Activated naive CD4-positive, alpha-beta T cell treated with anti-CD3 and anti-CD28 coated beads, Interleukin-2, amount 10 ng/mL, durations not matched to agents 7 days and 5 days (primary cell): ENCODE measurements at places on chromosomes 1 and 21.

DNA sequence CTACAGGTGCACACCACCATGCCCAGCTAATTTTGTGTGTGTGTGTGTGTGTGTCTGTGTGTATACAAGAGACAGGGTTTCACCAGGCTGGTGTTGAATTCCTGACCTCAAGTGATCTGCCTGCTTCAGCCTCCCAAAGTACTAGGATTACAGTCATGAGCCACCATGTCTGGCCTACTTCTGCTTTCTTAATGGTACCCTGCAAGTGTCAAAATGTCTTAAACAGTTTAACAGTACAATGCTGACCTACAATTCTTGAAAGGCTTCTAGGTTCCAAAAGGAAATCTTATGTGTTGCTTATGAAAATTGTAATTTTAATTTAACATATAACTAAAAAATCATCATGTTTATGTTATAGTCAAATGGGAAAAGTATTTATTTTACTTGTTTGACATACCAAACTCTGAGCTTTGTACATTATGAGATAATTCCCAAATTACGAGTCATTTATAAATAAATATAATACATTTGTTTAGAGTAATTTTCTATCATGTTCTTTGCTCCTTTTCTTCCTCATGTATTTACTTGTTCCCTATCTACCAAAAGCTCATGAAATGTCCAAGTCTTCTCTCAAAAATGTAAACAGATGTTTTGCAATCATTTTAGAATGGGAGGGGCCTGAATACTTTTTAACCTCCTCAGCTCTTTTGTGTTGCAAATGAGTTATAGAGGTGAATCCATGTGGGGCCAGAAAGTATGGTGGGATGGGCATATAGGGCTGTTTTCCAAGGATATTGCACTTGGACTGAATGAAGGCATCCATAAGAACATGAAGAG lies 8.4 kb upstream of the VCAM1 start:
- no peak overlapping the region for H3K4me3 ChIP-seq
- H3K27me3 ChIP-seq, result peaks cover 10% of the 10 kb centered on the region
- H3K4me1 ChIP-seq, result peaks cover 8% of the 10 kb centered on the region
- DNase-seq, result no peak
- no peaks in the 10 kb centered on the region for H3K36me3 ChIP-seq

DNA sequence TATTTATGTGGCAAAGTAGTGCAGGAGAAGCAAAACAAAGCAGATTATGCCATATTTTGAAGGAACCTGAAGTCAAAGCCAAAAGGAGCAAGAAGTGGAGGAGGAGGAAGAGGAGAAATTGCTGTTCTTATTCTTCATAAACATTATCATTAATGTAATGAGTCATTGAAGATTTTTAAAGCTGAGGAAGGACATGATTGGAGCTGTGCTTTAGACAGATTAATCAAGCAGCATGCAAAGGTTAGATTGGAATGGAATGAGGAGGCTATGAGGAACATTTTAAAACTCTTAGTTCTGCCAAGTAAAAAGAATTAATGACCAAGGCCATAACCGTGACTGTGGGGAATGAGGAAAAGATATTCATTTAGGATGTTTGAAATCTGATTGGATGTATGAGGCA lies 33.0 kb upstream of the HSD17B7 start:
- H3K4me1 ChIP-seq, result no peaks in the 10 kb centered on the region
- H3K36me3 ChIP-seq, result no peaks in the 10 kb centered on the region
- no peak overlapping the region for H3K27ac ChIP-seq
- no peak overlapping the region for H3K4me3 ChIP-seq
- no peaks in the 10 kb centered on the region for H3K27me3 ChIP-seq

DNA sequence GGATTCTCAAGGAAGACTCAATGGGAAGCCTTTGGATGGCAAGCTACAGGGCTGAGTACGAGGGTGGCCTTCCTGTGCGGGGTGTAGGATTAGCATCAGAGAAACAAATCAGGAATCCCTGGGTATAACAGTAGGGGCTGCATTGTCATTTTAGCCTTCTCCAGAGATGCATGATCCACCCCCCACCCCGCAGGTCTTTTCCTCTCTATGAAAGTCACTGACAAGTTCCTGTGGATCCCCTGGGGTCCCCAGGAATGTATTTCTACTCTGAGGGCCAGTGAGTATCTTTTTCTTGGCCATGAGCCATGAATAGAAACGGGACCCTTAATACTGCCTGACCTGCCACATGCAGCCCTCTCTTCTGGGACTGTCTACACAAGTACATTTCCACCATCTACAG lies 473.0 kb upstream of the VAMP3 start:
- no peak for DNase-seq
- H3K4me1 ChIP-seq, result no peaks in the 10 kb centered on the region
- no peaks in the 10 kb centered on the region for H3K36me3 ChIP-seq
- H3K27me3 ChIP-seq, result peaks cover 4% of the 10 kb centered on the region
- no peak overlapping the region for H3K27ac ChIP-seq

DNA sequence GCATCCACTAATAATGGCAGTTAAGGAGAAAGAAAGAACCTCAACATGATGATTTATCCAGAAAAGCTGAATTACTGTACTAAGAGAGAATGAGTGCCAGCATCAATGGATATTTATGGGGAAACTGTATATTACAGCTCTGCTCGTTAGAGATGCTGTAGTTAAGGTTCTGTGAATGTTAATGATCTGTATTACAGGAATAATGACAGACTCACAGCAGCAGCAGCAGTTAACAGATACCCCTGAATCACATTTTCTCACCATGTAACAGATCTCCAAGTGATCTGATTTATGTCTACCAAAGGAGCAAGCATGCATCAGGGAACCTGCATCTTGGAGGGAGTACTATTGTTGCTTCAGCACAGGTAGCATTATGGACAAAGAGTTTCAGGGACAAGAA lies 80.6 kb upstream of the C8B start:
- H3K4me1 ChIP-seq, result no peaks in the 10 kb centered on the region
- H3K27me3 ChIP-seq, result no peaks in the 10 kb centered on the region
- no peak for DNase-seq
- no peak overlapping the region for H3K27ac ChIP-seq
- H3K36me3 ChIP-seq, result no peaks in the 10 kb centered on the region

- no peak overlapping the region for H3K4me3 ChIP-seq
- H3K27ac ChIP-seq, result no peak overlapping the region
- peaks cover 5% of the 10 kb centered on the region for H3K4me1 ChIP-seq
- no peaks in the 10 kb centered on the region for H3K27me3 ChIP-seq
- peaks cover 8% of the 10 kb centered on the region for H3K36me3 ChIP-seq
- DNase-seq, result no peak
Observed at GRCh38 chr1:15706751-15707150, 22.6 kb downstream of the PLEKHM2 start.

GRCh38 chr1:168266644-168267186 lies 14.0 kb upstream of the TBX19 start:
- H3K4me1 ChIP-seq, result peaks cover under 1% of the 10 kb centered on the region
- H3K27ac ChIP-seq, result no peak overlapping the region
- no peak for DNase-seq
- H3K27me3 ChIP-seq, result no peaks in the 10 kb centered on the region

- H3K27me3 ChIP-seq, result peaks cover 62% of the 10 kb centered on the region
- H3K4me1 ChIP-seq, result peaks cover 5% of the 10 kb centered on the region
- no peak overlapping the region for H3K27ac ChIP-seq
- peak overlapping the region; percentile 6 for H3K4me3 ChIP-seq
- H3K36me3 ChIP-seq, result no peaks in the 10 kb centered on the region
Observed at GRCh38 chr1:210292231-210292871, 36.4 kb upstream of the HHAT start.

DNA sequence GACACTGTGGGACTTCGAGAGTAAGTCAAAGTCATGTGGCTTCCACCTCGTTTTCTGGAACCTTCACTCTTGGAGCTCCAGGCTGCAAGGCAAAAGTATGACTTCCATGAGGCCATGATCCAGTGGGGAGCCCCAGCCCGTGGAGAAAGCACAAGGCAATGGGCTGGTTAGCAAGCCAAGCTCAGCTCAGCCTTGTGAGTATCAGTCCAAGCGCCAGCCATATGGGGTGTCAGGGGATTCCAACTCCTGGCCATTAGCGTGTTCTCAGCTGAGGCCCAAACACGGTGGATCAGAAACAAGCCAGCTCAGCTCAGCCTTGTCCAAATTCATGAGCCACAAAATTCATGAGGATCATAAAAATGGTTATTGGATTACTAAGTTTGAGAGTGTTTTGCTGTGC lies 261.0 kb downstream of the RHOU start:
- H3K4me3 ChIP-seq, result no peak overlapping the region
- H3K36me3 ChIP-seq, result no peaks in the 10 kb centered on the region
- no peak for DNase-seq
- peaks cover 8% of the 10 kb centered on the region for H3K27me3 ChIP-seq
- peaks cover 3% of the 10 kb centered on the region for H3K4me1 ChIP-seq

DNA sequence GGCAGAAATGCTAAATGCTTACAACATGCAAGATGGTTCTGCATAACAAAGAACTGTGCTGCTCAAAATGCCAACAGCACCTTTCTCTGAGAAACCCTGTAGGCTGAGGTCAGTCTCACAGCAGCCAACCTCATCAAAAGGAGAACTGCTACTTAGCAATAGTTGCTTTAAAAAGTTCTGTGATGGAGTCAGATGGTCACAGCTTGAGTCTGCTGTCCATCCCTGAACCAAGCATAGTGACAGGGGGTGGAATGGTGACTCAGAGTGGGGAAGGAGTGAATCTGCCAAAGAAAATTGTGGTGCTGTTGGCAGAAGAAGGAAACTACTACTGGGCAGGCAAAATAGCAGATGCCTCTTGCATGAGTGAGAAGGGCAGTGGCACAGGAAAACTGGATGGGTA lies 106.0 kb upstream of the FAM78B start:
- no peaks in the 10 kb centered on the region for H3K27me3 ChIP-seq
- no peaks in the 10 kb centered on the region for H3K4me1 ChIP-seq
- DNase-seq, result no peak
- no peak overlapping the region for H3K4me3 ChIP-seq
- H3K27ac ChIP-seq, result no peak overlapping the region

- no peak for DNase-seq
- no peak overlapping the region for H3K27ac ChIP-seq
- H3K36me3 ChIP-seq, result no peaks in the 10 kb centered on the region
- H3K4me3 ChIP-seq, result no peak overlapping the region
- H3K27me3 ChIP-seq, result no peaks in the 10 kb centered on the region
- H3K4me1 ChIP-seq, result no peaks in the 10 kb centered on the region
Observed at GRCh38 chr1:213439703-213440102, 388.7 kb downstream of the RPS6KC1 start.

GRCh38 chr1:91151702-91152101 lies 129.9 kb upstream of the ZNF644 start:
- no peak overlapping the region for H3K4me3 ChIP-seq
- H3K36me3 ChIP-seq, result no peaks in the 10 kb centered on the region
- DNase-seq, result no peak
- H3K27ac ChIP-seq, result no peak overlapping the region
- H3K27me3 ChIP-seq, result peaks cover 11% of the 10 kb centered on the region
- no peaks in the 10 kb centered on the region for H3K4me1 ChIP-seq

- H3K36me3 ChIP-seq, result no peaks in the 10 kb centered on the region
- H3K27ac ChIP-seq, result no peak overlapping the region
- DNase-seq, result peak; percentile 58
Observed at GRCh38 chr1:35706846-35707600, 11.7 kb downstream of the C1orf216 start.

DNA sequence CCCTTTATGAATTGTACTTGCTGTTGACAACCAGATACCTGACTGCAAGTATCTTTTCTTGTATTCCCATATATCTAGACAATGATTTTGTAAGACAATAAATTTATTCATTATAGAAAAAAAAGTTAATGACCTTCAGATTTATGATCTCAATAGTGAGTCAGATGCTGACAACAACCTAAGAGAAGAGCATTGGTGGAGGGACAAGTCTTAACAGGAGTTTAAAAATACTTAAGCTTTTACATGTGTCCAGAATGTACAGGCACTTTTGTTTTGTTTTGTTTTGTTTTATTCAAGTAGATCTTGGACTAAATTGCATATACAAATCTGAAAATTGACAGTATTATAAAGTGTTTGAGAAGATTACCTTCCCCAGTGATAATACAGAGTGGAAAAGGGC lies 1544.6 kb upstream of the B3GALT2 start:
- H3K4me3 ChIP-seq, result no peak overlapping the region
- no peaks in the 10 kb centered on the region for H3K36me3 ChIP-seq
- no peak for DNase-seq
- H3K27ac ChIP-seq, result no peak overlapping the region
- H3K4me1 ChIP-seq, result no peaks in the 10 kb centered on the region
- H3K27me3 ChIP-seq, result no peaks in the 10 kb centered on the region

- H3K4me1 ChIP-seq, result peaks cover 9% of the 10 kb centered on the region
- no peak for DNase-seq
- H3K4me3 ChIP-seq, result no peak overlapping the region
- H3K27ac ChIP-seq, result no peak overlapping the region
Observed at GRCh38 chr1:224779536-224779935, 149.9 kb upstream of the DNAH14 start.

DNA sequence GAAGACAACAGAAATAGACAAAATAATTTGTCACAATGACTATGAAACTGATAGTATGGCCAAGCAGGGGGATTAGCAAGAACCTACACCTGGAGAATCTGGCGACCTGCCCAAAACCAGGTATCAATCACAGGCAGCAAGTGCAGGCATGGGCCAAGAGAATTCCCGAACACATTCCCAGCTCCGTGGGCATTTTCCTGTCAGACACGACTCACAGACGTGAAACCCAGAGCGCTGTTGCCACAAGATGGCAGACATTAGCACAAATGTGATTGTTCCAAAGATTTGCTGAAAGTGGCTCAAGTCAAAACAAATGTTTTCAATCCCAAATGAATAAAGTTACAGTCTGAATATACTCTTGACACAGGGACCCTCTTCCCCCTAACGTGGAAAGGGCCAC lies 36.8 kb downstream of the HLCS start:
- peaks cover 1% of the 10 kb centered on the region for H3K36me3 ChIP-seq
- no peak overlapping the region for H3K4me3 ChIP-seq
- no peaks in the 10 kb centered on the region for H3K27me3 ChIP-seq
- DNase-seq, result no peak

- no peak overlapping the region for H3K4me3 ChIP-seq
- H3K27ac ChIP-seq, result no peak overlapping the region
- DNase-seq, result no peak
- peaks cover 4% of the 10 kb centered on the region for H3K36me3 ChIP-seq
- H3K27me3 ChIP-seq, result peaks cover under 1% of the 10 kb centered on the region
- peaks cover 52% of the 10 kb centered on the region for H3K4me1 ChIP-seq
Observed at GRCh38 chr1:154411525-154411924, 6.4 kb downstream of the IL6R start.

DNA sequence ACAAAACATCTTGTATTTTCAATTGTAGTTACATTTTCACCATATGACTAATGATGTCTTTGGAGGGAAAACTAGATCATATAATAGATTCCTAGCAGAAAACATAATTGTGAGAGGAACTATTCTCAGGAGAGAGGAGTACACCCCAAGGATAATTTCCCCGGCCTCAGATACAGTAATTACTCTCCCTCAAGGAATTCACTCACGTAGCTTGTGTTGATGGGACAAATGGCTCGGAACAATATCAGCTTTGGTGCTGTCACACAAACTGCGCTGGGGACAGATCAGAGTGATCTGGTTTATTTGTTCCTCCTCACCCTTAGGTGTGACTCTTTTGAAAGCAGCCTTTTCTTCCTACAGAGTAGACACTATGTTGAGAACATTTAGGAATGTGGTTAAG lies 11.2 kb downstream of the ABCG1 start:
- H3K4me3 ChIP-seq, result no peak overlapping the region
- peaks cover 43% of the 10 kb centered on the region for H3K36me3 ChIP-seq
- DNase-seq, result no peak
- no peak overlapping the region for H3K27ac ChIP-seq

GRCh38 chr1:52153898-52154297 lies 12.0 kb downstream of the ZFYVE9 start:
- H3K4me1 ChIP-seq, result no peaks in the 10 kb centered on the region
- H3K4me3 ChIP-seq, result no peak overlapping the region
- H3K27ac ChIP-seq, result no peak overlapping the region
- no peaks in the 10 kb centered on the region for H3K27me3 ChIP-seq
